ENCODE measurements at places on chromosomes 5 and 9.

DNA sequence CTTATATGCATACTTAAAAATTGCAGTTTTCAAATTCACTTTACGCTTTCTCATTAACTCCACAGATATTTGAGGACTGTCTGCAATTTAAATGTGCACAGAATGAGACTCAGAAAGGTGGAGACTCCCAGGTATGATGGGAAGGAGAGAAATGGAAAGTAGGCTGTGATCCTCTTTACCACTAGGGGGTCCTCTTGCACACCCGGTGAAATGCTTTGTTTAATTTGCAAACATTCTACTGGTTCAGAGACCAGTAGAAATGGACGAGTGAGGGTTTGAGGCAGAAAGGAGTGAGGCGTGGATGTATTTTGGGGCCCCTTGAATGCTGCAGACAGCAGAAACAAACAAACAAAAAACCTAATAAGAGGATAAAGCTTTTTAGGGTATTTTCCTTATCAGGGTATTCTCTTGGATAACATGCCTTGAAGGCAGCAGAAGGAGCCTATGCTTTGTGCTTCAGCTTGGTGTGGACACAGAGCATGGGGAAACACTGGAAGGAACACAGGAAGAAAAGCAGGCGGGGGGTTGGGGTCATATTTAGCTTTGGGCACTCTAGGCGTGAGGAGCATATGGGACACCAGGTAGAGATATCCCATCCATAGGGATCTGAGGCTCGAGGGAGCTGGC, 410.1 kb downstream of the DMRT2 start:
- peak; percentile 33 for DNase-seq

DNA sequence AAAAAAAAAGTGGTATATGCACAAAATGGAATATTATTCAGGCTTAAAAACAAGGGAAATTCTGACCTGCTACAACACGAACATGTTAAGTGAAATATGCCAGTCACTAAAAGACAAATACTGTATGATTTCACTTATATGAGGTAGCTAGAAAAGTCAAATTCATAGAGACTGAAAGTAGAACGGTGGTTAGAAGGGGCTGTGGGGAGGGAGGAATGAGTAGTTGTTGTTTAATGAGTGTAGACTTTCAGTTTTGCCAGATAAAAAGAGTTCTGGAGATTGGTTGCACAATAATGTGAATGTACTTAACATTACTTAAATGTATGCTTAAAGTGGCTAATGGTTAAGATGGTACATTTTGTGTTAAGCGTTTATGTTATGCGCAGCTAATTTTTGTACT, 79.5 kb upstream of the IL12B start:
- DNase-seq, result no peak

DNA sequence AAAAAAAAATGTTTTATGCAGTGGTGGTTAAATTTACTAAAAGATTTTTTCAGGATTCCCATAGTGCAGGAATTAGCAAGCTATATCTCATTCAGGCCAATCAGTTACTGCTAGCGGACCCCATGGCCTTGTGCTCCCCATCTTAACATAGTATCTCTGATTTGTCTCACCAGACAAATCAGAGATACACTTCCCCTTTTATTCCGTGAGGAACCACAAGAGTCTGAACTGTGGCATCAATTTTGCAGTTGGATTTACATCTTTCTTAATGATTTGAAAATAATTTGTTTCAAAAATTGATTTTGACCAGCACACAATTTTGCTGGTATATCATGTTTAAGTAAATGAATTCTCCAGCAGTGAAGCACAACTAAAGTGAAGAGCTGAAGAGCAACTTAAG, 17.9 kb downstream of the ITGA1 start:
- no peak for DNase-seq

GRCh38 chr9:118438810-118439209, 734.6 kb downstream of the TLR4 start:
- DNase-seq, result no peak

DNA sequence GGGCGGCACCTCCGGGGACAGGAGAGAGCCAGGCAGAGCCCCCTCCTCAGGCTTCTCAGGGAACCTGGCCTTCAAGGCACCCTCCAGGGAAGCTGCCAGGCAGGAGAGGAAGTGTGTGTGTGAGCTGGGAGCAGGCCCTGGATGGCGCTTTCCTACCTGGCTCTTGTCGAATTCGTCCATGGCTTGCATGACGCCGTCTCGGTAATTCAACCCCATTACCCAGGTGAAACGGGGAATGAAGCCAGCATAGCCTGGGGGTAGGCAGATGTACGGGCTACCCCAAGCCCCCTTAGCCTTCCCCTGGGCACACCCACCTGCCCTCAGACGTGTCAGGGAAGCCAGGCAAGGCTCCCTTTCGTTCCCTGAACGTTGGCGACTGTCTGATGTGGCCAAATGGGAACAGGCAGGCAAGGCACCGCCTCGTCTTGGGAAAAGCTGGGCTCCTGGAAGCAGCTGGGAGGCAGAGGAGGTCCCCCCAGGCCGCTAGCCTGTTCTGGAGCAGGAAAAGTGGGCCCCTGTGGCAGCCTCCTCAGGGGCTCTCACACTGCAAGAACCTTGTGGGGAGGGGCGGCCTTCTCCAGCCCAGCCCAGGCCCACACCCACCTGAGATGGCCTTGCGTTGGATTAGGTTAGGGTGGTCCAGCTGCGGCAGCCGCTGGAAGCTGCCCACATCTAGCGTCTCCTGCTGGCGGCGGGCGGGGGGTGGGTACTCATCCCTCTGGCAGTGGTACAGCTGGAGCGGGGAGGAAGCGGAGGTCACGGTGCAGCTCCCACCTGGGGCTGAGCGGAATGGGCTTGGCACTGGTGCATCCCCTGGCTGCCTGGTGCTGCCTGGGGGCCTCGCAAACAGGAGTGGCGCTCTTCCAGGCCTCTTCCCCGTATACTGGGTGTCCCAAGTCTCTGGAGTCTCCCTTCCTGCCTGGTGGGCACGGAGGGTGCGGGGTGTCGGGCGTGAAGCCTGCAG, 3.7 kb downstream of the TUBB4B start:
- DNase-seq, result no peak

- DNase-seq, result no peak
Measured at GRCh38 chr5:122473138-122473843, 161.3 kb downstream of the SNCAIP start.

- DNase-seq, result no peak
Measured at GRCh38 chr5:139385061-139386049, 2.3 kb upstream of the SLC23A1 start.

DNA sequence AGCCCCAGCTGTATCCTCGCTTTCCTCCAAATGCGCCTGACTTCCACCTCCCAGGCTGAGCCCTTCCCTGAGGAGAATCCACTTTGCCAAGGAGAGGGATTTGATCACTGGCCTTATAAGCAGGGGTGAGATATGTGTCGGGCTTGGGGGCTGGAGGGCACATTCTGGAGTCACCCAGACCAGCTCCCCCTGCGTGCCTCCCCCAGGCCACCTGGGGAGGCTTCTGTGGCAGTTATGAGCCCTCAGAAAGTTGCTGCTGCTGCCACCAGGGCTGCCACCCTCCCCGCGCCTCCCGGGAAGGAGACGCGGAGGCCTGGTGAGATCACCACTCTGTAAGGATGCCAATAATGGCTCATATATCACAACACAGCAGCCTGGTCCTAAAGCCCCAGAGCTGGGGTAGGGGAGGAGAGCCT, 211.5 kb downstream of the PAPPA start:
- peak; percentile 89 for DNase-seq

GRCh38 chr5:133006653-133007052, 19.7 kb downstream of the ZCCHC10 start:
- DNase-seq, result no peak

- no peak for DNase-seq
Measured at GRCh38 chr5:133147815-133148567, 96.2 kb downstream of the HSPA4 start.

DNA sequence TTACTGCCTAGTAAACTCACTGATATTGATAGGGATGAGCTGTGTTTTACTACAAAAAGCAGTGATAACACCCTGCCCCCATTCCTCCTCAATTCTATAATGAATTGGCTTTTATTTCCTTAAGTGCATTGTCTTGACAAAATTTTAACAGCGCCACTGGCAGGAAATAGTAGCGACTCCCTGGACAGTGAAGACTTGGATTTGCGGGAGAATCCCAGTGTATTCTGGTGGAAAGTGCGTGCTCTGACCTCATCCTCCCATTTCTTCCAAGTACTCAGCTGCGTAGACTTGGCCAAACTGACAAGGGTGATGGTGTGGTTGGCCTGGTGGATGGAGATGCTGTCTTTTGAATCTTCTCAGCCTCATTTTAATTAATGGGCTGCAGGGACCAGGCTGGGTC, 5.3 kb downstream of the TRIO start:
- no peak for DNase-seq

- no peak for DNase-seq
Measured at GRCh38 chr5:142674531-142675469, 11.1 kb downstream of the FGF1 start.

DNA sequence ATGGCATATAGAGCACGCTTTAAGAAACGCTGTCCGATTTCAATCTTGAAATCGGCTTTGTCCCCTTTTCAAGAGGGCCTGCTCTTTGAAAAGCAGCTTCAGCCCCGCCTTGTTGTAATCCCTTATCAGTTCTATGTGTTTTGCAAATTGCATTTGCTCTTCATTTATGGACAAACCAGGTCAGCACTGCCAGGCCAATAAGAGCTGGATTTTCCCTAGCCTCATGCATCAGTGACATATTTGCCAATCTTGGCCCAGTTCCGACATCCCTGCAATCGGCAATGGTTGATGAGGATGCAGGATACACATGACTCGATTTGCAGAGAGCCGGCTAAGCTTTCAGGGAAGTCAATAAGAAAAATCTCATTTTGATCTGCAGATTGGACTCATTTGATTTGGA, 529.1 kb upstream of the CLINT1 start:
- DNase-seq, result no peak

DNA sequence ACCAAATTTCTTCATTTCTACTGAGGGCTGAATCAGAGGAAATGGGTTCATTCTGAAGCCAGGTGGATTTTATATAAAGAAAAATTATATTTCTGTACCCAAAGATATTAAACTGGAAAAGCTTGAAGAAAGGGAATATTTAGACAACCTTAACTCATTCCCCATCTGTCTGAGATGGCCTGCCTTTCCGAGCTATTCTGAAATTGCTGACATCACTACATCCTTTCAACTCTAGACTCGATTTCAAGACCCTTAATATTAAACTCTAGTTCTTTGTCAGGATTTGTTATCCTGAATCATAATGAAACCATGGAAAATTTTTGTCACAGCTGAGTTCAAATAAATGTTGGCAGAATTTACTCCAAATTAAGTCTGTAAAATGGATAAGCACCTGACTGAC, 818.5 kb upstream of the SEMA6A start:
- DNase-seq, result no peak

DNA sequence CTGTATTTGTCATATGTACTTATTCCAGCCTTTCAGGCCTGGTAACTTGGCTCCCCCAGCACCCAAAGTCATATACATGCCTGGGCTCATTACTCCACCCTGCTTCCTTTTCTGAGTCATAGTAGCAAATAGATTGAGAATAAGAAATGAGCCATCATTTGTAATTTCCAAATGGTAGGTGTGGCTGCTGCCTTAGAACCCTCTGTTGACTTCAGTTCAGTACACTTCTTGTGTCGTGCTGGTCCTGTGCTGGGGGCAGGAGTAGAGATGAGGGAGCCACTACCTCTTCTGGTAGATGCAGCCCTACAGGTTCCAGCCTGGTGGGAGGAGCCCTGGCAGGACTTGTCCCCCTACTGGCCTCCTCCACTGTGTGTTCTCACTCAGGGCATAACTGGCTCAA, 11.1 kb downstream of the GM2A start:
- no peak for DNase-seq

DNA sequence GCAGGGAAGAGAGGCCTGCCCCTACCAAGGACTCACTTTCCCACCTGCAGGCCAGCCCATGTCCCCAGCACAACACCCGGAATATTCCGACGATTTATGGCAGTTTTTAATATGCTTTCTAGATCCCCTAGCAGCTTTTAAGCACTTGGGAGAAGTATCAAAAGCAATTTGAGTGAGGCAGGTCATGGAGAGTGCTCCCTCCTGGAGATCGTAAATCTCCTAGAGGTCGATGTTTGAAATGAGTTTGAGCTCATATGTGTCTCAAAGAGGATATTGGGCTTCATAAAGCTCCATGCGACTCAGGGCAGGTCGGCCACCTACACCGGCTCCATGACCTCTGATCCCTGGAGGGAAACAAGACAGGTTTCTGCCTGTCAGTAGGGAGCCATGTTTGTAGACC, 27.3 kb downstream of the CFAP90 start:
- DNase-seq, result no peak

DNA sequence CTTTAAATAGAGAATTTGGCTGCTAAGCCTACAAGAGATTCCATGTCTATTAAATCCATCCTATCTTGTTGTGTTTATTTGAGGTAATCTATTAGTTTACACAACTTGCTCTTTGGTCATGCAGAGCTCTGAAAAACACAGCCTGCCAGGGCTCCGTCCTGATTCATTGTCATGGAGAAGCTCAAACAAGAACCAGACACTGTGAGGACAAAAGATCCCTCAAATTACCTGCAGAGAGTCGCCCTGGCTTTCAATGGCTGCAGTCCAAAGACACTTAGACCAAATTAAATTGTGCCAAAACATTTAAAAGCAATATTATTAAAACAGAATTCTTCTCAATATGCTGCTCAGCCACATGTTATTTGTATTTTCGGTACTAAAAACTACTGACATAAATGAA, 60.1 kb downstream of the CDH18 start:
- DNase-seq, result no peak

- no peak for DNase-seq
Measured at GRCh38 chr5:43376496-43377140, 35.6 kb downstream of the CCL28 start.

GRCh38 chr5:164351245-164351834, 845.9 kb downstream of the MAT2B start:
- DNase-seq, result no peak

DNA sequence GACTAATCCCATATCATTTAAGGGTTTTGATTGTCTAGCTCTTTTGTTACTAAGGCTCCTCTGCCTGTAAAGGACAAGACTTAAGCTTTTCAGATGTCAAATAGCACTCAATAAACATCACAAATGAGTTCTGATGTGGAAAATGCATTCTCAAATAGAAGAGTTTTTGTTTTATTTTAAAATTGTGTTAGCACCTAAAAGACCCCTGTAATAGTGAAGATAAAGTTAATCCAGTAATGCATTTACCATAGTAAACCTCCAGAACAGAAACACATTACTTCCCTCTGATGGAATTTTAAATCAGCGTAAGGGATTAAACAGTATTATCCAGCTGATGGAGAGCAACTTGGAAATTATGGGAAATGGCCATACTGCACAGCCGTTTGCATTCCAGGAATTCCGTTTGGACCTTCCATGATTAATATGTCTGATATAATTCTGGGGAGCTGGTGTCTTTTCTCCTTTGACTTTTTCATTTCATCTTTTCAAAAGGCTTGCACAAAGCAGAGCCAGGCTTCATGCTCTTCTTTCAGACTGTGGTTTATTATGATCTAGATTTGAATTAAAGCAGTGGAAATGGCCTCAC, 105.6 kb downstream of the PPP2R2B start:
- DNase-seq, result no peak

DNA sequence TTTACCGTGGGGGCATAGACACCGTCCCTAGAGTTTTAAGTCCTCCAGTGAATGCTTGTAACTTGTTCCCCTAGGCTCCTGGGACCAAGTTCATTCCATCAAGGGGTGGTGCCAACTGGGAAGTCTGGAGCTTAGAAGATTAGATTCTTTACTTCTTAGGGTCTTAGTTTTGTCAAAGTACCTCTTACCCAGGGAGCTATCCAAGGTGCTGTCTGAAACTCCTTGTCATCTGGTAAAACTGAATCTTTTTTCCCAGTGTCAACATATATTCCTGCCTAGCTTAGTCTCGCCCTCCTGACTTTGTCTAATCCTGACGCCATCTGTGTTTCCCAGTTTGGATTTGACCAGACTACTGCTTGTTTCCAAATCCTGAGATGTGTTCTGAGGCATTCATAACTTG, 41.6 kb downstream of the MAMDC2 start:
- DNase-seq, result peak; percentile 29
